ENCODE measurements at places on chromosomes 13 and 19.

GRCh38 chr13:18998389-18998788 is 183.2 kb downstream of the TUBA3C start:
- DNase-seq = no peak

- DNase-seq = peak; percentile 68
Measured at GRCh38 chr13:95535243-95535642, 17.3 kb upstream of the CLDN10 start.

GRCh38 chr19:30916238-30916637 is 433.0 kb downstream of the TSHZ3 start:
- no peak for DNase-seq

DNA sequence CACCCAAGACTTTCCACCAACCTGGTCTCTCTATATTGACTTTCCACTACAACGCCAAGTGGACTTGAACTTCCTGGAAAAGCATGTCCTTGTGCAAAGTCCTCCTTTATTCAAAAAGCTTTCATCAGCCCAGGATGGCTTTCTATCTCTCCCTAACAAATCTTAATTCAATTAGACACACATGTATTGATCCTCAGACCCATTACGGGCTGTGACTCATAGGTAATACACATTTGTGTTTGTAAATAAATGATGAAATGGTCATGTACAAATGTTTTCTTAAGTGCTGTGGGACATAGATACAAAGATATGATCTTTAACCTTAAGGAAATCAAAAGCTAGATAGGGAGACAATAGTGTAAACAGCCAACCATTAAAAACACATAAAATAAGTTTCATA is 1189.7 kb downstream of the EFNB2 start:
- DNase-seq = no peak

DNA sequence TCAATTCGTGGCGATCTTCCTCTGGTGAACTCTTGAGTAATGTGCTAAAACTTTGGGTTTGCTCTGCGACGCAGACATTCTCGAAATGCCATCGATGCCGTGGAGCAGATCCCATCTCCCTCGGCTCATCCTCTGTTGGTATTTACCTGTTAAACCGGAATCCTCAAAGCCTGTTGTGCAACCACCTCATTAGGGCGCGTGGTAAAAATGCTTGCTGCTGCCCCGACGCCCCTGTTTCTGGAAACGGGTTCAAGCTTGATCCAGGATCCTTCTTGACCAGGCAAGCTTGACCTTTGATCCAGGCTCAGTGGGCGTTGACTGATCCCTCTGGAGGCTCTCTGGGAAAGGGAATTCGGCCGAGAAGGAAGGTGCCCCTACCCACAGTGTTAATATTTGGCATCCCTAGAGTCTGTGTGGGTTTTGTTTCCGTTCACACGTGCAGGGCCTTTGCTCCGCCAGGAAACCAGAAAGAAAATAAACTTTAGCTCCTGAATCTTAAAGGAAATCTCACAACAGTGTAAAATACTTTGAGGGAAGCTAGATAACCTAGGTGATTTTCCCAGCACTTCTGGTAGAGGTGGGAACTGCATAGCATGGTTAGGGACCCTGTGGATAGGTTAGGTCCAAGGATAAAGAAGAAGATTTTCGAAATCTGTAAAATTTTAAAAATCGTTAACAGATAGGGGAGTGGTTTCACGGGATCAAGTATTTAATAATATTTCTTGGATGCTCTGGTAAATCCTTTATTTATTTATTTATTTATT is 1.1 kb downstream of the LSM14A start:
- peak; percentile 15 for DNase-seq

DNA sequence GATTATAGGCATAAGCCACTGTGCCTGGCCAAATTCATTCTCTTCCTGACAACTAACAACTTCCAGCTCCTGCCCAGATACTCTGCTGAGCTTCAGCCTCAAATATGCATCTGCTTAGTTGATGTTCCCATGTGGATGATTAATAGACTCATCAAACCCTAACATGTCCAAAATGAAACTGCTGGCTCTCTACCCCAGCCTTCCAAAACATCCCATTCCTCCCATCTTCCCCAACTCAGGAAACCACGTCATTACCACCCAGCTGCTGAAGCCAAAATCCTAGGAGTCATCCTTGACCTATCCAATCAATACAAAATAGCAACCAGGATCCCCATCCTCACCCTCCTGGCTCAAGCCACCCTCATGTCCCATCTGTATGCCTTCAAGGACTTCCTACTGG is 20.9 kb downstream of the POU2F2 start:
- DNase-seq = peak; percentile 87

GRCh38 chr19:51107406-51108065 is 673 bp downstream of the CTU1 start:
- peak; percentile 54 for DNase-seq

GRCh38 chr19:18521692-18522123 is at the start of gene ELL:
Gene ELL (minus strand): TSS chr19:18522070. CDS start chr19:18522055, 15 bp downstream.
- DNase-seq = no peak

GRCh38 chr13:89066868-89067466 is 1395.8 kb downstream of the SLITRK5 start:
- no peak for DNase-seq

GRCh38 chr13:73169971-73170370 is 111.2 kb downstream of the KLF5 start:
- DNase-seq = no peak

- no peak for DNase-seq
Measured at GRCh38 chr13:32585550-32586079, 637 bp upstream of the PDS5B start.

- DNase-seq = no peak
Measured at GRCh38 chr13:66700117-66700601, 530.0 kb downstream of the PCDH9 start.

DNA sequence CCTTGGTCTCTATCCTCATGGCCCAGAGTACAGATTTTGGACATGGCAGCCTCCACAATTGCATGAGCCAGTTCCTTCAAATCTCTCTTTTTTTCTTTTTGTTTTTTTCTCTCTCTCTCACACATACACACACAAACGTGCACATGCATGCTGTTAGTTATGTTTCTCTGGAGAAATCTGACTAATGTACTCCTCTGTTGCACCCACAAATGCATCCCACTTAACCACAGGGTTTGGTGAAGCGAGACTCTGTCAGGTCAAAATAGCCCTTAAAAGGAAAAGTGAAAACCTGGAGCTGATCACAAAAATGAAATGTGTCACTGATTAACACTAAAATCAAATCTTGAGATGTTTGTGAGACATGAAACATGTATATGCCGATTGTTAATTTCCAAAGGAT is 374.6 kb upstream of the ARGLU1 start:
- DNase-seq = no peak

DNA sequence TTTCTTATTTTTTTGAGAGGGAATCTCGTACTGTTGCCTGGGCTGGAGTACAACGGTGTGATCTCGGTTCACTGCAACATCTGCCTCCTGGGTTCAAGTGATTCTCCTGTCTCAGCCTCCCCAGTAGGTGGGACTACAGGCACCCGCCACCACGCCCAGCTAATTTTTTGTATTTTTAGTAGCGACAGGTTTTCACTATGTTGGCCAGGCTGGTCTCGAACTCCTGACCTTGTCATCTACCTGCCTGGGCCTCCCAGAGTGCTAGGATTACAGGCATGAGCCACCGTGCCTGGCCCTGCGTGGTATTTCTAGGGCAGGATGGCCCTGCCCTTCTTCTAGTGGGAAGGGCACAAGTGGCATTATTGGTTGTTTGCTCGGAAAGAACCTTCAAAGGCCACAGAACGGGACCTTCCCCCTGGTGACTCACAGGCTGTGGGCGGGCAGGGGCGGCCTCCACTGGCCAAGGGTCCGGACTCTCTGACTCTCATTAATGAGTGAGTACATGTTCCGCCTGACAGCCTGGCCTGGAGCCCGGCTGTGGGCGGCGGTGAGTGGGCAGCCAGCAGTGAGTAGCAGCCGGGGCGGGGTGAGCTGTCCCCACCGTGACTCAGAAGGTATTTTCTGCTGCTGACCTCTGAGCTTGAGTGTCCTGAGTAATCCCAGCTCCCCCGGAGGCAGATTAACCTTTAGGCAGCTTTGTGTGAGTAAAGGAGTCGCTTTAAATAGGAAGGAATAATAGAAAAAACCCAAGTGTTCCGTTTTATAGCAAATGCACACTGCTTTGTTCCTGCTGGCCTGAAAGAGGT is 5.1 kb downstream of the DOT1L start:
- DNase-seq = peak; percentile 100

Data from foreskin fibroblast (primary cell).